Activated CD4-positive, alpha-beta T cell treated with anti-CD3 and anti-CD28 coated beads for 1 hour (primary cell): ENCODE measurements at places on chromosomes 5 and 9.

GRCh38 chr9:7336356-7337065, 463.1 kb downstream of the DMAC1 start:
- DNase-seq: no peak

GRCh38 chr9:100394032-100394695, 32.8 kb upstream of the MSANTD3 start:
- DNase-seq: no peak

- no peak for DNase-seq
Measured at GRCh38 chr9:101369286-101369685, 15.5 kb downstream of the BAAT start.

- DNase-seq: no peak
Measured at GRCh38 chr5:43386960-43387362, 25.2 kb downstream of the CCL28 start.

DNA sequence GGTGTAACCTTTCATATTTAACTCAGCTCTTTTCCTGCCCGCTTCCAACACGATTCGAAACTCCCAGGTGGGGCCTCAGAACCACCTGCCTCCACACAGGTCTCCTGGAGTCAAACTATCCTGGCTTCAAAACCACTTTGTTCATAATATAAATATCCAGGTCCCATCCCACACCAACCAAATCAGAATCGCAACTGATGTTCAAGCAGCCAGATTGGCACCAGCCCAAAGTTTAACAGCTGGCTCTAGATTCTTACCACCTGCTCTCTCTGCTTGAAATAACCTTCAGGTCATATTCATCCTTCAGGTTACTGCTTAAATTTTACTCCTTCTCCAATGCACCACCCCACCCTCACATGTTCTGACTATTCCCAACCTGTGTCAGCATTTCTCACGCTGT, 231.4 kb upstream of the TRPM3 start:
- no peak for DNase-seq

- no peak for DNase-seq
Measured at GRCh38 chr9:133458643-133459312, 1.0 kb upstream of the CACFD1 start.

GRCh38 chr5:130678637-130679036, 486.4 kb downstream of the HINT1 start:
- DNase-seq: no peak

- no peak for DNase-seq
Measured at GRCh38 chr9:27933210-27934025, 360.1 kb upstream of the C9orf72 start.

DNA sequence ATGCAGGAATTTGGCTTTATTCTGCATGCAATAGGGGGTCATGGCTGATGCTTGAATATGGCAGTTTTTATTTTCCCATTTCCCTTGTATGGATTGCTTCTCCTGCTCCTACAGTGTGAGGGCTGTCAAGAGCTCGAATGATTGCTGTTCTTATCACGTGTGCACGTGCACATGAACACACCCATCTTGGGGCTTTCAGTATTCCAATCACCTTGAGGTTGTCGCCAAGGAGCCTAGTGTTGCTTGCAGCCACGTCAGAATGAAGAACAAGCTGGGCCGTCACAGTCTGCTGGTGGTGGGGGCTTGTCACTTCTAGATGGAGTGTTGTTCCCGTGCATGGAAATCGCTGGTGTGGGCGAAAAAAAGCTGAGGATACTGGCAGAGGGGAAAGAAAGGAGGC, 219.4 kb upstream of the GLRA1 start:
- DNase-seq: no peak

DNA sequence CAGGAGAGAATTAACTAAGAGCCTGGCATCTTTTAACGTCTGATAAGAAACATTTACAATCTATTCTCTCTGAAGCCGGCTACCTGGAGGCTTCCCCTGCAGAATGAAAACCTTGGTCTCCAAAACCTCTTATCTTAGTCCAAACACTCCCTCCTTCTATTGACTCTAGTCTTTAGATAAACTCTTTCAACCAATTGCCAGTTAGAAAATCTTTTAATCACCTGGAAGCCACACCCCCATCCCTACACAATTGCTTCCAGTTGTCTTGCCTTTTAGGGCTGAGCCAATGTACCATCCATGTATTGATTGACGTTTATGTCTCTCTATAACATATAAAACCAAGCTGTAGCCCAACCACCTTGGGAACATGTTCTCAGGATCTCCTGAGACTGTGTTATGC, 1343.1 kb upstream of the C9orf72 start:
- no peak for DNase-seq

GRCh38 chr5:64214132-64214531, 48.5 kb downstream of the RNF180 start:
- no peak for DNase-seq

DNA sequence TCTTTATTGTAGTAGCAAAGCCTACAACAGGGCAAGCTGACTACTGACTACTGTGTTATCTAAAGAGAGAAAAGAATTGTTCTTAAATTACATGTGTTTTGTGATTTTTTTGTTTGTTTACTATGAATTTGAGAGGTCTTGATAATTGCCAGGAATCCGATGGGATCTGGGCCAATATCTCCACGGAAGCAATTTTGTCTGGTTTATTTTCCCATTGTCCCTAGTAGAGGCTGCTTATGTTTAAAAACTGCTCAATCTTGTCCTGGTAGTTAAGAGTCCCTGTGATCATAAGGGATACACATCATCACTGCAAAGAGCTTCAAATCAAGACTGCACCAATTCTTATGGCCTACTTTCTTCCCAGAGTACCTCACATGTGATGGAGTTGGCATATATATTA, 94.4 kb downstream of the GLDC start:
- no peak for DNase-seq

- no peak for DNase-seq
Measured at GRCh38 chr9:133351908-133352634, 4.1 kb downstream of the RPL7A start.

- DNase-seq: no peak
Measured at GRCh38 chr9:120692901-120693699, 21.2 kb downstream of the MEGF9 start.

- DNase-seq: no peak
Measured at GRCh38 chr5:88741964-88742363, 141.0 kb downstream of the MEF2C start.

DNA sequence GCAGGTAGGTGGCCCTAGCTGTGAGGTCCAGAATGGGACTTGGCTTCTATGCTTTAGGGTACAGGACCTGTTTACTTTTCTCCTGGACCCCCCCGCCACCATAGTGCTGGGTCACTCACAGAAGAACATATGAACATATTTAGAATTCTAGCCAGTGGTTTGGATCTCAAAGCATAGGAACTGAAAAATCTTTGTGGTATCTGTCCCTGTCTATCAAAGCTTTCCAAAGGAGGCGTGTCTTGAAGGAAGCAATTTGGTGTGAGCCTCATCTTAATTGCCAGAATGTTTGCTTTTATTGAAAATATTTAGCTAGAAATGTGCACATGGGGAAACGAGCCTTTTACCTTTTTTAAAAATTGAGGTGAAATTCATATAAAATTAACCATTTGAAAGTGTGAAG, 6.2 kb downstream of the PHF2 start:
- no peak for DNase-seq

- no peak for DNase-seq
Measured at GRCh38 chr9:125807079-125807478, 59.9 kb downstream of the PBX3 start.

- no peak for DNase-seq
Measured at GRCh38 chr5:77168161-77168878, 42.2 kb upstream of the PDE8B start.
